ENCODE measurements at places on chromosomes 11 and 22.

GRCh38 chr11:22930816-22931594 is 70.7 kb upstream of the CCDC179 start:
- DNase-seq = no peak

- DNase-seq = no peak
Measured at GRCh38 chr11:65525546-65526480, 930 bp downstream of the SCYL1 start.

- no peak for DNase-seq
Measured at GRCh38 chr11:20771026-20771425, 101.6 kb downstream of the NELL1 start.

DNA sequence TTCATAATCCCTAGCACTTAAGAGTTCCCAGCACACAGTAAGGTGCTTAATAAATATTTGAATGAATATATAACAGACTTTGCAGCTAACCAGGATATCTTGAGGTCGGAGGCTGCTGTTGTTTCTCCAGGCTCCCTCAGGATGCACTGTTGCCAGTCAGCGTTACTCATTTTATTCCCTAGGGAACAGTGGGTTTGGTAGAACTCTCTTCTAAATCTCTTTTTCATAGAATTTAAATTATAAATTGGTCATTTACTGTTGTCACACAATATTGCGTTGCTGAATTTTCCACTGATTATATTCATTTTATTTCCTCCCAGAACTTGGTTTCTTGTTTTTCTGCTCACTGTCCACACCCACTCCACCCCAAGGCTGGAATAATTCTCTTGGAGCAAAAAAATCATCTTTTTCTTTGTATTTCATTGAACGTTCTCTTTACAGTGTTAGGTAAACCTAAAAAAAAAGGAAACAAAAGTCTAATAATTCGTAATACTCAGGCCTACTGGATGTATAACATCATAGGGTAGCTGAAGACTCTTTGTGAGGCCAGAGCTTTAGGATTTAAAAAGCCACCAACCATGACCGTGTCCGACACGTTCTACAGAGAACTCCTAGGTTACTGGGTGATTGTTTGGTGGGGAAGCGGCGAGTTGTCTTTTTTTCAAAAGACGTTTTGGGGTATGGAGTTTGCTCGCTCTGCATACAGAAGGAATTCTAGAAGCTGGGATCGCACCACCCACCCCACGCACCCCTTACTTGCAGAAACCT is 766 bp upstream of the CAPRIN1 start:
- no peak for DNase-seq

GRCh38 chr11:96760306-96760705 is 370.5 kb downstream of the JRKL start:
- no peak for DNase-seq

DNA sequence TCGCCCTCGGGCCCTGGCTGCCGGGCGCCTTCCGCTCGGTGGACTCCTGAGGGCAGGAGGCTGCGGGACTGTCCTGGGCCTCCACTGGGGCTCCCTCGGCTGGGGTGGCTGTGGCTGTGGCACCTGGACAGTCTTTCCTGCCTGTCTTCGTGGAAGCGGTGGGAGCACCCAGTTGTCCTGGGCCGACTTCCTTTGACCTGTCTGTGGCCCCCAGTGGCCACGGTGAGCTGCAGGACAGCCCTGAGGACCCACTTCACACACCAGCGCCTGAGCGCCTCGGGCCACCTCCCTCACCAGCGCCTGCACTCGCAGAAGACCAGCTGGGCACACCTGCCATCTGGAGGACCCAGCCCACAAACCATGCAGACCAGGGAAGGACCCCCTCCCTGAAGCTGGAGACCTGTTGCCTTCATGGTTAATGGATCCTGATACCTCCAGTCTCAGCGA is 1.8 kb upstream of the EPS8L2 start:
- DNase-seq = no peak

DNA sequence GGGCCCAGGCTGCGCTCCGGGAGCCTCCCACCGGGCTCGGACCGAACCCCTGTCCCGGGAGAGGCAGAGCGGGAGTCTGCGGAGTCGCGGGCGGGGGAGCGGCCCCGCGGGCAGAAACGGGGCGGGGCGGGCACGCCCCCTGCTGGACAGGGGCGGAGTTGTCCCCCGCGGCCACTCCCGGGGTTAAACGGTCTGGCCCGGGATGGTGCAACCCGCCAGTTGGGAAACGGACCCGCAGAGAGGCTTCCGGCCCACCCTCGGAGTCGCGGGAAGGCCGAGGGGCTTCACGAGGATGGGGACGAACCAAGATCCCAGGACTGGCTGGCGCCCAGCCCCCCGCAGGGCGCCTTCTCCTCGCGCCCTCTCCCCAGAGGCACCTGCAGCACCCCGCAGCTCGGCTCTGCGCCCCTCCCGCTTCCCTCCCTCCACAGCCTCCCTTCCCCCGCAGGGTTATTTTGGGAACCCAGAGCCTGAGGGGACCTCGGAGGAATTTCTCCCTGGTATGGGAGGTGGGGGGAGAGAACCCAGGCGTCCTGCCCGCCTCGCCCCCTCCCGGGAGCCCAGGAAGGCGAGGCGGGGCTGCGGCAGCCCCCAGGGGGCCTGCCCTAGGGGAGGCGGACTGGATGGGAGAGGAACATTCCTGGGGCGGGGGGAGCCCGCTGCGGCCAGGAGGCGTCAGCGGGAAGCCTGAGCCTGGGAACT is 902 bp downstream of the RASGRP2 start:
- peak; percentile 60 for DNase-seq

DNA sequence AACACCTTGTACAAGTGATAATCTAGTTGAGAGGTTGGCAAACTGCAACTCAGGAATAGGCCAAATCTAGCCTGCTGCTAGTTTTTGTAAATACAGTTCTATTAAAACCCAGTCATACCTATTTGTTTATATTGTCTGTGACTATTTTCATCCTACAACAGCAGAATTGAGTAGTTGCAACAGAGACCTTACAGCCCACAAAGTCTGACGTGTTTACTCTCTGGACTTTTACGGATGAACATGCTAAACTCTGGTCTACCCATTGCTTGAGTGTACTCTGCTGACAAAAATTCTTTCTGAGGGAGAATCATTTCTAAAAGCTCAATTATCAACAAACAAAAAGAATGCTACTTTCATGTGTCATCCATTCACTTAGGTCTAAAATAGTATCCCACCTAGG is 287.0 kb downstream of the DYNC2H1 start:
- DNase-seq = no peak

GRCh38 chr11:61542024-61542461 is 33.5 kb downstream of the LRRC10B start:
- DNase-seq = no peak

GRCh38 chr22:48845356-48845936 is 982.2 kb downstream of the BRD1 start:
- DNase-seq = no peak
